ENCODE measurements at places on chromosomes 11 and 22.

- DNase-seq: no peak
Observed at GRCh38 chr11:14641801-14642200, 1.8 kb upstream of the PDE3B start.

GRCh38 chr11:129251067-129251466, 58.9 kb upstream of the ARHGAP32 start:
- no peak for DNase-seq

GRCh38 chr22:25896098-25896497, 154.1 kb downstream of the MYO18B start:
- DNase-seq: no peak

DNA sequence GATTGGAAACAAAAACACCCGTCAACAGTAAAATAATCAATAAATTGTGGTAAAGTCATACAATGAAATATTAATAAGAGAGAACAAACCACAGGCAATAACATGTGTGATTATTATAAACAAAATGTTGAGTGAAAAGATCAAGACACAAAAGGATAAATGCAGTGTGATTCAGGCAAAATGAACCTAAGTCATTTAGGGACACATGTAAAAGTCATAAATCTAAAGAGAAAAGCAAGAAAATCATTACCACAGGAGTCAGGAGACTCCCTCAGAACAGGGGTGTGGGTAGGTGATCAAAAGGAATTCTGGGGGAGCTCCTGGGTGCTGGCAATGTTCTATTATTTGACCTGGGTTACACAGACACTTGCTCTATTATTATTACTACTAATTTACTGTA, 47.9 kb upstream of the PPP2R1B start:
- DNase-seq: no peak

DNA sequence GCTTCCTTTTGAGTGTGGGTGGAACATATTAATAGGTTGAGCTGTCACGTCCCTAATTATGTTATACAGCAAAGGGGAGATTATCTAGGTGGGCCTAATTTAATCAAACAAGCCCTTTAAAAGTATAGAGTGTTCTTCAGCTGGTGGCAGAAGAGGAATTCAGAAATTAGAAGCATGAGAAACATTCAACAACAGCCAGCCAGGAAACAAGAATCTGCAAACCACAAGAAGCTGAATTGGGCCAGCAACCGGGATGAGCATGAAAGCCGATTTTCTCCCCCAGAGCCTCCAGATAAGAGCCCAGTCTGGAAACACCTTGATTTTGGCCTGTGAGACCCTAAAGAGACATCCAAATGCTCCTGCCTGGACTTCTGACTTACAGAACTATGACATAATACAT, 105.8 kb upstream of the LDLRAD3 start:
- no peak for DNase-seq

DNA sequence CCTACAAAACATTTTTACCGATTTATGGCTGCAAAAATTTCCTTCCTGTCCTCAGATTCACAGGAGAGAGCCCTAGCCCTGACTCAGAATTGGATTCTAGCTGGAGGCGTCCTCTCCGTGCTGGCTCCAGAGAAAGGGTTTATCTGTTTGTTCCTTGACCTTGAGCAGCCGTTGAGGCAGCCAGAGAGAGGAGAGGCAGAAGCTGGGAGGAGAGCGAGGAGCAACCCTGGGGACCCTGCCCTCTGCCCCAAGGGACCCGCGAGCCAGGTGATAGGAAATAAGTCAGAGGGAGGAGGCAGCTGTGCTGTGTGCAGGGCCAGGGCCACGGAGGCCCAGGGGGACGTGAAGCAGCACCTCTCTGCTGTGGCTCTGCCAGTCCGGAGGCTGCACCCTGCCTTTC, 75.6 kb downstream of the IGLL1 start:
- no peak for DNase-seq

DNA sequence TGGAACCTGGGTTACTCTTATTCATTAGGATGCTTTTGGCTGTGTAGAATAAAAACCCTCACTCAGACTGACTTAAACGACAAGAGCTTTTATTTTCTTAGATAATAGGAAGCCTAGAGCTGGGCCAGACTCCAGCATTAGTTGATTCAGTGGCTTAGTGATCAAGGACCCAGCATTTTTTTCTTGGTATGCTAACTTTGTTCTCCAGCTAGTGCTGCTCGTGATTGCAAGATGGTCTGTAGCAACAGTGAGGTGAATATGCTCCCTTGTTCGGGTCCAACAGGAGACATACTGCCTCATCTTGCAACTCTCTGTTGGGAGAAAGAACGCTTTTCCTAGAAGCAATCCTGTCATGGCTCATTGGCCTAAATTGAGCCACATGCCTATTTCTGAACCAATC, 33.4 kb downstream of the INSC start:
- DNase-seq: no peak

DNA sequence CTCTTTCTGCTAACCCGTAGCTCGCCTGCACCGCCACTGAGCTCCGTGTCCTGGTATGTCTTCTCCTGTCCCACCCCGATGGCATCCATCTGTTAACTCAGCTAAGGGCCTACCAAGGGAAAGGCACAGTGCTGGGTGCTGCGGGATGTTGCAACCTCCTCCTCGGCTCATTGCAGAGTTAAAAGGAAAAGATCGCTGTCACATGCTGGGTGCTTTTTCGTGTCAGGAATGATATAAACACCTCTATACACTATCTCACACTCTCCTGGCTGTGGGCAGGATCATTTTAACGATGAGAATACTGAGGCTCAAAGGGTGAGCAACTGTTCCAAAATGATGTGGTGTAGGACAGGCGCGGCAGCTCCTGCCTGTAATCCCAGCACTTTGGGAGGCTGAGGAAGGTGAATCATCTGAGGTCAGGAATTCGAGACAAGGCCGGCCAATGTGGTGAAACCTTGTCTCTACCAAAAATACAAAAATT, 10.1 kb downstream of the TXN2 start:
- no peak for DNase-seq

- no peak for DNase-seq
Observed at GRCh38 chr11:126355926-126356897, 726 bp downstream of the ST3GAL4 start.

- DNase-seq: no peak
Observed at GRCh38 chr22:41909310-41910049, 5.4 kb downstream of the SHISA8 start.

GRCh38 chr11:7603031-7603781, 70.1 kb downstream of the CYB5R2 start:
- DNase-seq: no peak

GRCh38 chr11:118161786-118162185, 9.2 kb upstream of the SCN4B start:
- DNase-seq: no peak

DNA sequence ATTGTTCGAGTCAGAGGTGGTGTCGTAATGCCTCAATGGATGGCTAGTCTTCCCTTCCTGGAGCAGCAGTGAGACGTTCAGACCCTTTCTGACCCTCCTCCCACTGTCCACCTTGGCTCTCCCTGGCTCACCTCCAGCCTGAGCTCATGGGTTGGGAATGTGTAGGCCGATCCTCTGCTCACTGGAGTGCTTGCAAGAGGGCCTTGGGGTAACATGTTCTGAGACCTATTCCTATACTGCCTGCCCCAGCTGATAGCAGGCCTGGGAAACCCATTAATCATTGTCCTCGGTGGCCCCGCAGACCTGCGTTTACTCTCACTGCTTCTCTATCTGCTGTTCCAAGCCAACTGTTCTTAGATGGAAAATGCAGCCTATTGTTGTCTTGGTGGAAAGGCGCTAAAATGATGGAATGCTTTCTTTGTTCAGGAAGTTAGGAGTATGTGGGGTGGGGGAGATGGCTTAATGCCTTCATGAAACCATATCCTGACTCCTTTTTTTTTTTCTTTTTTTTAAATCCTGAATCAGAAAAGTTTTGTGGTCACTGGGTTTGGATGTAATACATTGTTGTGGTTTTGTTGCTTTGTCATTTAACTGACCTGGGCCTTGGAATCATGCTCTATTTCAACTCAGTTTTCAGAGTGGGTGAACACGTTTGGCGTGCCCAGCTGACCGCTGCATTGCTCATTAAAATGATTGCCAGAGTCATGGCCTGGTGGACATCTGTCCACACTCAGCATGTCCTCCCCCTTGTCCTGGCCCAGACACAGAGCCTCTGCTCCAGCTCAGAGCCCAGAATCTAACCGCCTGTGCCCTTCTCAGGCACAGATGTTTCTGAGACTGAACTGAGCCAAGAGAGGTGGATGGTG, 72.5 kb downstream of the MICAL2 start:
- no peak for DNase-seq

GRCh38 chr11:111739299-111739698, 26.9 kb downstream of the PPP2R1B start:
- DNase-seq: no peak
